ENCODE measurements at places on chromosomes 4 and X.

DNA sequence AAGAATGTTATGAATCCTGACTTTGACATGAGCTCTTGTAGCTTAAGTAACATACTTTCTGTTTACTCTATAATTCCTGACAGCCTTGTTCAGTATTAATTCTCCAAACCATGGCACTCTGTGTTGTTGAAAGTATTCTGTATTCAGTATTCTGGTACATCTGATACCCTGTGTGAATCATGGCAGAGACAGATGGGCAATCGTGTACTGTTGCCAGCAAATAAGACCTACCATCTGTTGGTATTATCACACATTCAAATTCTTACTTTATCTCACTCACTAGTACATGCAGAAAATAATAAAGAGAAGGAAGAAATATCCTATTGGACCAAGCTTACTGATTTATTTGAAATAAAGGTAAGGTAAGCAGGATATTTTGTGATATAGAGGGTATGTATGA lies 7.9 kb downstream of the MBTPS2 start:
- no peak for DNase-seq

DNA sequence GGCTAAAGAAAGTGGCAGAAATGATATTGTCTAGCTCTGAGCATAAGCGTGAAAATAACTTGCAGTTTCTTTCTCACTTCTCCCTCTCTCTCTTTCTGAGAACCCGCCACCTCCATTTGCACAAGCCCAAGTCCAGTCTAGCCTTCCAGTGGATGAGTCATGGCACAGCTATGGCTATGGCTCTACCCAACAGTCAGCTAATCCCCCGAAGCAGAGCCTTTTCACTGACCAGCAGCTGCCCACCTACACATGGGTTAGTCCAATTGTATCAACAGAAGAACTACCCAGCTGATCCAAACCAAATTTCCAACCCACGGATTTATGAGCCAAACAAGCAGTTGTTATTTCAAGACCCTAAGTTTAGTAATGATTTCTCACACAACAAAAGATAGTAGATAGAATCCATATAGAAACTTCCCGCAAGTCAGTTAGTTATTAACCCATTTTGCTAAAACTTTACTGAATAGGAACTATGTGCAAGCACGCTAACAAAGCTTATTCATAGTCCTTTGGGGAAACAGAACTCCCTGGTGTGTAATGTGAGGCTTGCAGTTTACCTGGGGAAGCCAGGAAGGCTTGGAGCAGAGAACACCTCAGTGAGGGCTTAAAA lies 282.3 kb downstream of the INPP4B start:
- DNase-seq, result no peak

- no peak for DNase-seq
Measured at GRCh38 chrX:115894087-115894486, 276.5 kb upstream of the AGTR2 start.

- DNase-seq, result no peak
Measured at GRCh38 chr4:185535612-185536410, 504 bp upstream of the PDLIM3 start.

DNA sequence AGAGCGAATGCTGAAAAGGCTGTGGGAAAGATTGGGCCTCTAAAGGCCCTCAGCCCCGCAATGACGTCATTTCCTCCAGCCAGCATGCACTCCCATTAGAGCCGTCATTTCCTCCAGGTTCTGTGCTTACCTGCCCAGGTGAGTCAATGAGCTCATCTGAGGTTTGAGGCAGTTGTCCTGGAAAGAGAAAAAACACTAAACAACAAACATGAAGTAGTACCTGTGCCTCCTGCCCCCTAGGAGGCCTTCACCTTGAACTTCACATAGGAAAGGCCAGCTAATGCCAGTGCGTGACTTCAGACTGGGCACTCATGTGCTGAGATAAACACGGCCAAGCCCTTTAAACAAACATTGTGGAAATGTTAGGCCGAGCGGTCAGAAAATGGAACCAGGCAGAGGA lies 55.9 kb downstream of the FHDC1 start:
- DNase-seq, result no peak

GRCh38 chr4:187019896-187020295 lies 296.2 kb upstream of the FAT1 start:
- DNase-seq, result no peak

- no peak for DNase-seq
Measured at GRCh38 chrX:30521440-30522182, 56.0 kb downstream of the TASL start.

DNA sequence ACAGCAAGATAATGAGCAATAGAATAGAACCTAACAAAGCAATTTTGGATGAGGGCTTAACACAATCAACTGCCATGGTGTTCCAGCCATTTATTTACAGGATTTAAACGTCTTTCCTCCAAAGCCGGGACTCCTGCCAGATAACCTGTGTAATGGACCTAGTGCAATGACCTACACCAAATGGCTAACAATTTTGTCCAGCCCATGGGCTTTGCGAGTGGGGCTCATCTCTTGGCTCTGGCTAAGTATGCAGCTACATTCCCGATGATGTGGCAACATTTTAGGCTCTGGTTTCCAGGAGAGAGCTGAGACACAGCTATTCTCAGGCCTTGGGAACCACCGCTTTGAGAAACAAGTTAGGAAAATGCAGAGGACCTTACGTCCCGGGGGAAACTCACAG lies 822.3 kb upstream of the FTHL17 start:
- DNase-seq, result no peak

DNA sequence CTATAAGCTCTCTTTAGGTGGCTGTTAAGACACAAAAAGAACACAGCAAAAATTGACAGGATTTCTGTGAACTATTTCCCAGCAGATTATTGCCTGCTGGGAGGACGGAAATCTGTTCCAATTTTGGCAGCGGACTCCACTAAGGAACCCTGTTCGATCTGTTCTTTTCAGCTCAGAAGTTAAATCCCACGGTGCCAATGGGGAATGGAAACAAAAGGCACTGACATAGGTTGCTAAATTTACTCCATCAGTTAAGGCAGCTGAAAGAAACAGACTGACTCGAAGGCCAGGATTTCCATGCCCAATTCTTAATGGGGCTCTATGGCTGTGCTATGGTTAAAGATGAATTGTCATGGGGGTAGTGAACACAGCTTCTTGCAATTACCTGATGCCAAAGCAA lies 126.5 kb upstream of the HPGD start:
- no peak for DNase-seq

DNA sequence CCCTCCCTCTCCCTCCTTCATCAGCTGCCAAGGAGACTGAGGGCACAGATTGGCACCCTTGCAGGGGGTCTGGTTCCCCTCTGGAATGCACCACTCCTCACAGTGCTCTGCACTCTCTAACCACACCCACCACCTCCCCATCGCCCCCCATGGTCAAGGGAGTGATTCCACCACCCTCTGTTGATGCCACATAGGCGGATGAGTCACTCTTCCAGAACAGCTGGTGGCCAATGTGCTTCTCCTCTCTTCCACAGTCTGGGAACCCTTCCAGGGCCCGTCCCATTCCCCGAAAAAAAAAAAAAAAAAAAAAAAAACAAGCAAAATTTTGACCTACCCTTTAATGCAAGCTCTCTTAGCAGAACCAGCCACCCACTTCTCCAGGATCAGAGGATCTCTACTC lies 341.3 kb upstream of the KLF3 start:
- DNase-seq, result no peak

- no peak for DNase-seq
Measured at GRCh38 chr4:103207673-103208072, 9.5 kb upstream of the CENPE start.

DNA sequence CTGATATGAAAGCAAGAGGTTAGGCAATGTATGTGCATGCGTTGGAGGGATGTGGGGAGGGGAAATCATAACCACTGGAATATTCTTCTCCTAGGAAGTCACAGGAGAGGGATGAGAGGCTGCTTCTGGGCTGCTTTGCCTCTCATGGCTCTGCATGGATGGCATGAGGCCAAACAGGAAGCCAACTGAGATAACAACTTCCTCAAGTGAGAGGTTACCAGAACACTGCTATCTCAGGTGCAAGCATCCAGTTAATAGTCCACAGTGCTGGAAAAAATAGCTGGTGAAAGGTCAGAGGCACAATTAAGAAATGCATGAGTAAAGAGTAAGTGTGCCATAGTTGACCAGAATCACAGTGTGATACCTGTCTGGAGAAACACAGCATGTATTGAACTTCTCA lies 113.3 kb downstream of the ELOVL6 start:
- DNase-seq, result peak; percentile 12

GRCh38 chrX:130084631-130085237 lies 25.6 kb downstream of the ELF4 start:
- DNase-seq, result no peak

DNA sequence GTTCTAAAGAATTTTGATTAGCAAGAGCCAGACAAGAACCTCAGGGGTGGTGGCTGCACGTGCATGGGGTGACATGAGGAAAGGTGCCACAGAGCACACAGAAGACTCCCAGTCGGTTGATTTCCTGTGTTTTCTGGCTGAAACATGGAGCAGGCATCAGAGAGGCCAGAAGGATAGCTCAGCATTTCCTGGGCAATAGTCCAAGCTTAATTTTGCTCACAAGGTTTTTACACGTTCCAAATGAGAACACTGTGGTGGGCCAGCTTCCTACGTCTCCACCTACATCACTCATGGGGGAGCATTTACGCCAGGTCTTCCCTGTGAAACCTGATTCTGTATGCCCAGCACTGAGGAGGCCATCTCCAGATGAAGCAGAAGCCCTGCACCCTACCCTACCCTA lies 212.5 kb upstream of the CLNK start:
- DNase-seq, result no peak

GRCh38 chrX:18654875-18655836 lies 16.8 kb downstream of the RS1 start:
- DNase-seq, result no peak

- DNase-seq, result peak; percentile 29
Measured at GRCh38 chr4:145609481-145610427, 9.4 kb upstream of the MMAA start.
